ENCODE measurements at places on chromosomes 2 and 18.

GRCh38 chr2:156341452-156342253 is 9.1 kb upstream of the NR4A2 start:
- peak; percentile 68 for DNase-seq

DNA sequence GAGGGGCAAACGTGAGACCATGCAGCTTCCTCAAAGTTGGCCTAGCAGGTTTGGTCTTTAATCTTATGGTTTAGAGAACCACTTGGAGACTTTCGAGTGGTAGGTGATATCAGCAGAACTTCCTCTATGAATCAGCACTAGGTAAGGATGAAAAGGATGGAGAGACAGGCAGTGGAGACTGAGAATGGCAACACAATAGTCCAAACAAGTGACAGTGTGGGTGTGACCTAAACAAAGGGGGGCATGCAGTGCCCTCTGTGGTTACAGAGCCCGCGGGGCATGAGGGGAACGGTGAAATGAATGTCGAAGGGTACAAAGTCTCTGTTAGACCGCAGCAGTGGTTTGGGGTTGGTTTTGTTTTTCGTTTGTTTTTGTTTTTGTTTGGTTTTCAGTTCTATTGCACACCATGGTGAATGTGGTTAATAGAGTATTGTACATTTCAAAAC is 143.9 kb downstream of the L3MBTL4 start:
- DNase-seq: no peak

DNA sequence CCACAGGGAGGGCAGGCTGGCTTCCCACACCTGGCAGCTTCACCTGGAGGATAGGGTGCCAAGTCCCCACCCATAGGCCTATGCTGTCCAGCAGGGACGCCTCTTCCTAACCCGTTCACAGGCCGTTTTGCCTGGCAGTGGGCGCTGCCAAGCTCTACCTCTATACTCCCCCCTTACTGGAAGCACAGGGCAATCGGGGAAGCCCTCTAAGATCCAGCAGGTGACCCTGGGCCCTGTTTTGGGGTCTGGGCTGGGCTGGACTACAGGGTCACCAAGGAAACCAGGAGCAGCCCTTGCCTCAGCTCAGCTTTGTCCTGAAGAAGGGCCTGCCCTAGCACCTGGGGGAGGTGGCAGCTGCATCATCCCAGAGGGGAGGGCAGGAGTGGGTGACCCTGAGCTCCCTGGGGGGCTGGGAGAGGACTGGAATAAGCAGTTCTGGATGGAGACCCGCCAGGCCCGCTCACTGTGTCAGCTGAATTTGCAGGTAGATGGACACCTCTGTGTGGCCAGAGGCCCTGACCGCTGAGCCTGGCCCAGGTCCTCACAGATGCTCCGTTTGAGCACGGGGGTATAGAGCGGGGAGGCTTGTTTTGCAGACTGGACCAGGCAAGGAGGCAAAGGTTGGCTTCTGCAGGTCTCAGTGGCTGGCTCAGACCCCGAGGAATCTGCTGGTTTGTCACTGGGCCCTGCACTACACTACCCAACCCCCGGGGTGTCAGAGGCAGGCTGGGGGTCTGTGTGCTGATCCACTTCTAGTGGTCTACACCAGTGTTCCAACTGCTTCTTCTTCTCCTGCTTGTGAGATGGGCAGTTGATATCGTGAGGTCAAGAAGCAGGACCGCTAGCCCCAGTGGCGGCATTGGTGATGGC is 163.1 kb downstream of the ASB1 start:
- DNase-seq: no peak

DNA sequence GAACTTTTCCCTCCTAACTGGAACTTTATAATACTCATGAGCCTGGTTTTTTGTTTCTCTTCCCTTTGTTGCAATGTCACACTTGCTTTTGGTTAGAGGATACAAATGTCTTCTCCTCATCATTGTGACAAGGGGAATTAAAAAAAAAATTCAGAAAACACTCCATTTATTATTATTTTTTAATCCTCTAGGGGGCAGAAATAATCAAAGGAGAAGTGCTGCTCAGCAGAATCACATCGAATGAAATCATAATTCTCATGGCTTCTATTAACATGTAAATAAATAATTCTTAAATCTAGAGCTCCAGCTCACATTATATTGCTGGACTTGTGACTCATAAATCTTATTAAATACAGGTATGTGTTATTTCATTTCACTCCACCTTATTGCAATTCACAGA is 273.8 kb downstream of the TRIB2 start:
- DNase-seq: no peak

DNA sequence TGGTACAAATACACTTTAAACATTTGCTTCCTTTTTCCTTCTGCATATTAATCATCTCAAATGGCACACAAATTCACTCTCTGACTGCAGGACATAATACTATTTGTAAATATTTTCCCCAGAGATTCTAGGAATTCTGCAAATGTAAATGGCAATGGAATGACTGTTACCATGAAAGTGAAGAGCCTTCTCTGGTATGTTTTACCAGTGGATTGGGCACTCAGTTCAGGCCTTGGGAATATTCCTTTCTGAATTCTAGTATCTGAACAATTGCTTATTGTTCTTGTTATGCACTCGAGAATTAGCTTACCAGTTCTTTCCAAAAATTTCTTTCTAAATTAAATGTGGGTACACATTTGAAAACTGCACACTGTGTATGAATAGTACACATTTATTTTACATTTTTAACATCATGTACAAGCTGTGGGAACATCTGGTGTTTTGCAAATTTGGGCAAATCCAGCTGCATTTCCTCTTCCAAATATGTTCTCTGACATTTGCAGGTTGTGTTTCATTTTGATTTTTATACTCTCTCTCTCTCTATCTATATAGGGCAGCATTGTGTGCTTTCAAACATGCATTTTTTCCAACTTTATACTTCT is 289.1 kb downstream of the NBAS start:
- no peak for DNase-seq

DNA sequence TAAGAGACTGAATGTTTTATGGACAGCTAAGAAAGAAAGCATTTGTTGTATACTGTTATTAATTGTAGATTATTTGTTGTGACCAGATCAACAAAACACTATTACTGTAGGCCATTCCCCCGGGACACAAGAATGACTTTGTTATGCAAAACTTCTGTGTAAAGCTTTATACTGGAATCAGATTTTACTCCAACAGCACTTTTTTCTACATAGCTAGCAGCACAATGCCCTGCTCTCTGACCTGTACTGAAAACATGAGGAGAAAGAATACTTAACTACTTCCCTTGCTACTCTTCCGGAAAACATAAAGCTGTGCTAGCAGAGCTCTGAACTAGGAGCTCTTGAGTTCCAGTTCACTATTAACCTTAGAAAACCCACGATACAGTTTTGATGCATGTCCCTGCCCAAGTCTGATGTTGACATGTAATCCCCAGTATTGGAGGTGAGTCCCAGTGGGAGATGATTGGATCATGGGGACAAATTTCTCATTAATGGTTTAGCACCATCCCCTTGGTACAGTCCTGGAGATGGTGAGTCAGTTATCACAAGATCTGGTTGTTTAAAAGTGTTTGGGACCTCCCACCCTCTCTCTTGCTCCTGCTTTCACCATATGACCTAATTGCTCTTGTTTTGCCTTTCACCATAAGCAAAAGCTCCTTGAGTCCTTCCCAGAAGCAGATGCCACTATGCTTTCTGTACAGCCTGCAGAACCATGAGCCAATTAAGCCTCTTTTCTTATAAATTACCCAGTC is 601.1 kb upstream of the PIK3C3 start:
- DNase-seq: no peak

- peak; percentile 14 for DNase-seq
Observed at GRCh38 chr2:9002637-9003365, 683 bp downstream of the MBOAT2 start.

GRCh38 chr2:46569061-46569560 is 89.7 kb downstream of the TMEM247 start:
- peak; percentile 58 for DNase-seq

DNA sequence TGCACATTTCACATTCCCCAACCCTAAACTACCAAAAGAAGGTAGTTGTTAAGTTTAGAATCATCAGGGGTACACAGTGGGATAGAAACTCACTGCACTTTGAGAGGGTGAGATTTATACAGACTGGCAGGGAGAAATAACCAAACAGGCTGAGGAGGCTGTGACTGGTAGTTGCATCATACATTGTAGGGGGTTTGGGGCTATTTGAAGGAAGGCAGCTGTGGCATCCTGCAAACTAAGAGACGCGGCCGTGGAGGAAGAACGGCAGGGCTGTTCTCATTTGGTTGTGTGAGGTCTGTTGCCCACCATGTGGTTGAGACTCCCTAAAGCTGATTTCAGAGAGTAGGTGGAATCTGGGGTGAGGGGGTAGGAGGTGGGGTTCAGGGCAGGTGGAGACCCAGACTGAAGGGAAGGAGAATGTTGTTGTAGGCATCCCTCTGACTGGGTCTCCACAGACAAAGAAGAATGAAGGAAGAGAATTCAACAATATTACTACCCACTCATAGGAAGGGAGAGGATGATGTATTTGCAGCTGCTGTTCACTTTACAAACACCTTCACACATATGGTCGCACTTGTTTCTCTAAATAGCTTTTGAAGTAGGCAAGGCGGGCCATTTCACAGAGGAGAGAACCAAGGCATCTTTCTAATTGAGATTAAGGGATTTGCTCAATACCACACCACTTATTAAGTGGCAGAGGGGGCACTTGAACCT is 170.9 kb upstream of the SIX2 start:
- no peak for DNase-seq

DNA sequence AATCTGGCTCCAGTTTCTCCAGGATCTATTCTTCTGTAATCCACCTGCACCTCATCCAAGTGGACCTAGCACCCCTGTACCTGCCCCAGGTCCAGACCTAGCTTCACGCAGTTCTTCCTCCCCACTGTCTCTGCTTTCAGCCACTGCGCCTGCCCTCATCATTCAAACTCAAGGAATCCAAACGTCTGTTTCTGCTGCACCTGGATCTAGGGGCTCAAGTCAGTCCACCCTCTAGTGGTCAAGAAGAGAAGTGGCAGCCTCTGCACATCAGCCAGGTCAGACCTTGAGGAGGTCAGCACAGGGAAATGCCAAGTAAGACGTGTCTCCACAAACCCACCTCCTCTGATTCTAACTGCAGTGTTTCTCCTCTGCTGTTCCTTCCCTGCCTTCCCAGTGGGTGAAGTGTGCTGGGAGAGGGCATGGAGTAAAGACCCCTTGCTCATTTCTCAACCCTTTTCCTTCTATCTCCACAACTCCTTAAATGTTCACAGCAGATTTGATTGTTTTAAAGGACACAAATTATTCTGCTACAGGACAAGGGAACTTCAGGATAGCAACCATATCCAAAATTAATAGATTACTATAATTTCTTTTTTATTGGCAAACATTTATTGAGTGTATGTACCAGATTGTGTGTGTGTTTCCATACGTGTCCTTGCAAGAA is 8.6 kb upstream of the RNF152 start:
- DNase-seq: peak; percentile 68

All from germinal center (tissue), 1 donor.